ENCODE measurements at places on chromosomes 4 and X.

DNA sequence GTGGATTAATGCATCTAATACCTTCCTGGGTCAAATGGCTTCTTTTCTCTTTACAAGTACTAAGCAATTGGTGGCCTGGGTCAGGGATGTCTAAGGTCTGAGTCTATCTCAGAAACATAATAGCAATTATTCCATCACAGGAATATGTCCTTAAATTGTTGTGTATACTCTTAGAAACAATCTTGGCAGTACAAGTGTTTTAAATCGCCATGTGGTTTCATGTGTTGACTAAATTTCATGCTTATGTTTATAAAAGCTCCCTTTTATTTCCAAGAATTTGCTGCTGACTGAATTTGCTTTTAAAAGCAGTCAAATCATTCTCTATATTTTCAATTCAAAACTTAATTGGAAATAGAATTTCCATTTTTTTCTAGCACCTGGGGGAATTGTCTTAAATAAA lies 125.3 kb upstream of the PACRGL start:
- DNase-seq: no peak

- DNase-seq: no peak
Observed at GRCh38 chr4:169220447-169220846, 50.3 kb downstream of the SH3RF1 start.

DNA sequence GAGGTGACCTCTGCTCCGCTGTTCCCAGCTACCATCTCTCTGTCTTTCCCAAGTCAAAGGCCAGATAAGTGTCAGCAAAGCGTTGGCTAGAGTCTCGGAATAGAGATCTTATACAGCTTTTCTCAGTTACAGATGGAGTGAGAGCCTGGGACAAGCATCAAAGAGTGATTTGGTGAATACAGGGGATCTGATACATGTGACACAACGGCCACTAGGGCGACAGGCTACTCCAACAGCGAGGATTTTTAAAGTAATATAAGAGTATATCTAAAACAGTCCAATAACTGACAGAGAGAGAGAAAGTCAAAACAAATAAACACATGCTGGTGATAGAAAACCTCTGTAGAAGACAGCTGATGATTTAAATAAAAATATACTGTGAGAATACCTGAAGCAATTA lies 433.1 kb upstream of the SMIM31 start:
- no peak for DNase-seq

DNA sequence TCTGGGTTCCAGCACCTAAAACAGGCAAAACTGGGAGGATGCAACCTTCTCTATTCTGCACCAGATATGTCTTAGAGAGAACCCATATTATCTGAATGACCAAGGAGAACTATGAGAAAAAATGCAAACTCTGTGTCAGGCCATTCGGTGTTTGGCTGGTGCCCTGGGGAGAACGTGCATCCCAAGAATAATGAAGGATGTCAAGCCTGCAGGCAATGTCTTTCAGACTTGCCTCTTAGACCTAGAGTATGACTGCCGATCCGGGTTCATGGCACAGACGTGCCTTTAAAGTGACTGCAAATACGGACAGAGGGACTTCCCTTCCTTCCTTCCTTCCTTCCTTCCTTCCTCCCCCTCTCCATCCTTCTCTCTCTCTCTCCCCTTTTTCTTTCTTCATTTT lies 6.9 kb downstream of the XAGE1B start:
- no peak for DNase-seq

- no peak for DNase-seq
Observed at GRCh38 chr4:52317981-52318380, 266.9 kb downstream of the SPATA18 start.

DNA sequence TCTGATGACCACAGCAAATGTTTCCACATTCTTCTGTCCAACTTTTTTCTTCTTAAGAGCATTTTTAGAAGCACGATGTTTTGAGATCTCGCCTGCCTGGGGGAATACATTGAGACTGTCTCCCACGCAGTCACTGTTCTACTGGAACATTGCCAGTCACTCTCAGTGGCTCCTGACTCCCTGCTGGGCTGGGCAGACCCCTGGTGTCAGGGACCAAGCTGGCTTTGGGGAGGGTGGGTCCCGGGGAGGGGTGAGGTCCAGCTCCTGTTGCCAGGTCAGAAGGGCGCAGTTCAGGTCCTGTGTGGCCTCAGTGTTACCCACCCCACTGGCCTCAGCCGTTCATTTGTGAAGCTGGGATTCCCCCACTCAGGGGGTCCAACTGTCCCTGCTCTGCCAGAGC lies 18.9 kb upstream of the ABLIM2 start:
- no peak for DNase-seq

GRCh38 chrX:133541021-133541420 lies 125.7 kb upstream of the GPC4 start:
- no peak for DNase-seq

DNA sequence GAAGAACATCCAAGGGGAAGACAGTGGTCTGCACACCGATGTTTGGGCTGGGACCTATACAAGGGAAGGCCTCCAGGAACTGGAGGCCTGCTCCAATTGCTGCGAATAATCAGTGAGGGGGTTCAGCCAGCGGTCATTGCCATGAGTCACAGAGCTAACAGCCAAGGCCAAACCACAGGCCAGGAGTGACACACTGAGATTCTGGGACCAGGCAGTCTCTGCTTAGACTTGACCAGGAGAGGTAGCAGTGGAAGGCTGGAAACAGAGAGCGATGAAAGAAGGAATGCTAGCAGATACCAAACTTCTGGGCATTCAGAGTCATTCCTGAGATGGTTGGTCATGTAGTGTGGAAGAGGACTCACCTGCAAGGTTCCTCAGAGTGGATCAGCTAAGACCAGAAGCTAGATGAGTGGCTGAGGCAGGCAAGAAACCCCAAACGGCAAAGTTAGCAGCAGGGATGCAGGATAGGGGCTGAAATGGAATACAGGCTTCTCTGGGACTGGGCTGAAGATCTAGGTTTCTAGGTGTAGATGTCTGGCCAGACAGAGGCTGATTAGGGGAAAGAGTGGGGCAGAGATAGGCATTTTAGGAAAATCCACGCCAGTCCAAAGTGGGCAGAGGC lies 54.7 kb downstream of the CNGA2 start:
- peak; percentile 9 for DNase-seq

DNA sequence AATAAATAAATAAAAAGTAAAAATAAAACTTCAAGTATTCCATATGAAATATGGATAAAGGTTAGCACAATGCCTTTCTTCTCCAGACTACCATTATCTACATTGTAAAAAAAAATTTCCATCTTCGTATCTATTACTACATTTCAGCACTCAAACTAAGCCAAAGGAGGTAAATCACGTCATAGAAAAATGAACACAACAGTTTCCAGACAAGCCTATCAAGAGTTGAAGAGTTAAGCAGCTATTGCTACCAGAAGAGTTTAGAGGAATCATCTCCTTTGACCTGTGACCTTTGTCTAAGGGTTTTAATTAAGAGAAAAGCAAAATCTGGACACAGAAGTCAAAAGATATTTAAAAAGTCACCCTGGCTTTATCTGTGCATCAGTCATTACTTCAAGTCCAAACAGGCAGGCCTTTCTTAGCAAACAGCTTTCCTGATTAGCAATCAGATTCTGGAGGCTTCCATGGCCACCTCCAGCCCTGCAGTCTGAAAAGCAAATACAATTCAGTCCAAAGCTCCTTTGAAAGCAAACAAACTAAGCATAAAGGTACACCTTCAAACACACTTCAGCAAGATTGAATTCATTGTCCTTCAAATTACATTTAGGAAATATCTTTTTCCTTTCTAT lies 82.2 kb downstream of the APBB2 start:
- no peak for DNase-seq

GRCh38 chr4:27357283-27357682 lies 496.6 kb downstream of the STIM2 start:
- DNase-seq: no peak

GRCh38 chrX:74438764-74439163 lies 17.5 kb downstream of the SLC16A2 start:
- DNase-seq: no peak

GRCh38 chrX:104118765-104119164 lies 6.4 kb downstream of the ZCCHC18 start:
- DNase-seq: no peak

GRCh38 chr4:6955261-6955911 lies 45.8 kb downstream of the TBC1D14 start:
- no peak for DNase-seq

DNA sequence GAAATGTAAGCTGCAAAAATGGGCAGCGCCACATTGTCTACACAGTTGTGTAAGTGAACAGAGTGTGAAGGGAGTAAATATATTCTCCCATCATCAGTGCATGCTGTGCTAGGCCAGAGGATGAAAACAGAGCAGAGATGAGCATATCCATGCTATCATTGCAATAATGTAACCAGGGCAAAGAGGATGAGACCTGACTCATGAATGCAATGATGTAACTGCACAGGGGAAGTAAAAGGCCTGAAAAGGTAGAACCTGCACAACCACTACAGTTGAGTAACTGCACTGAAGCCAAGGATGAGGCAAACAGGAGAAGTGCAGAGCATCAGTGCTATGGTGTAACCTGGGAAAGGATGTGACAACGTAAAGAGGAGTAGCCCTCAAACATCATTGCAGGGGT lies 220.4 kb upstream of the FAM47C start:
- no peak for DNase-seq

DNA sequence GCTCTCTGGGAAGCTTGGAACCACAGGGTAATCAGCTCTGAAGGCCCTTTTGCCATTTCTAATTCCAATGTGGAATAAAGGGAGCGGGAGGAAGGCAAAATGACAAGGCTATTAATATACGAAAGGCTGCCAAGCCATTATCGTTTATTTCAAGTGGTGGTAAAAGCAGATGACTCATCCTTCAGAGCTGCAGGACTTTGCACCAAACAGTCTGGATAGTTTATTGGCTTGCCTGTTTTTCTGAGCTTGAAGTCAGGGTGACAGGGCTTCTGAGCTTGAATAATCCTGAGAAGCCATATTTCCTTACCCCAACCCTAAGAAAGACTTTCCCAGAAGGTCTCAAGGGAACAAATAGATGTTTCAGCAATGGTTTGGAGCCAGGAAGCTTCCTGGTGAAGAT lies 7.7 kb upstream of the GABRE start:
- DNase-seq: peak; percentile 65

GRCh38 chrX:38839277-38839676 lies 38.0 kb downstream of the MID1IP1 start:
- no peak for DNase-seq

DNA sequence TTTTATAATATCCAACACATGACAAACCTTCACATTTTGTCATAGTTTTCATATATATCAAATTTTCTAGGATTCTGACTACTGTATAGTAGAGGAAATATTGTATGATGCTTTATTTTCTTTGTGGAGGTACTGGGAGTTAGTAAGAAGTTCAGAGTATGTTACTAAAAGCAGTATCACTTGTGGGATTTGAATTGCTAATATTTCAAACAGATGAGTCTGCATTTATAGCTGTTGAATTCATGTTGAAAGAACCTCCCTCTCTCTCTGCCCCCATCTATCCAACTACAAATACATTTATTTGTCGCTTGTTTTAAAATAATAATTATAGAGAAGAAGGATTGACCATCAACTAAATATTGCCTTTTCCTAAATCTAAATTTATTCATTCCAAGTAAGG lies 29.8 kb upstream of the MAPK10 start:
- no peak for DNase-seq

- no peak for DNase-seq
Observed at GRCh38 chr4:157821814-157822213, 351.0 kb downstream of the GASK1B start.

- no peak for DNase-seq
Observed at GRCh38 chr4:111696505-111696904, 448.7 kb upstream of the FAM241A start.

GRCh38 chr4:80592950-80593349 lies 257.4 kb downstream of the CFAP299 start:
- no peak for DNase-seq

DNA sequence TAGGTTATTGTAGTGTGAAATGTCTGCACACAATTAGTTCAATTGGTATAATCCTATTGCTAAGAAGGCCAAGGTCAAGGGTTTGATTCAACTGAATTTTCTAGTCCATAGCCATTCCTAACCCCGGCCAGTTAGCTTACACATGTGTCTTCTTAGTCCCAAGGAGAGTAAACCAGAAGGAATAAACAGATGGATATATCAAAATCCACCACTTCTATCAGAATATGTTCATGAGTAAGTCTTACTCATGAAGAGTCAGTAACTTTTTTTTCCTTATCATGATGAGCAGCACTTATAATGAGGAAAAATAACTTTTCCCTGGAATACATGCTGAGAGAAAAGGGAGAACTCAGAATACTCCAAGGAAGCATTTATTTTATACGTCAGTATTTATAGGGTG lies 9.5 kb downstream of the HHIP start:
- no peak for DNase-seq

GRCh38 chr4:122873821-122874593 lies 47.4 kb downstream of the FGF2 start:
- peak; percentile 66 for DNase-seq

DNA sequence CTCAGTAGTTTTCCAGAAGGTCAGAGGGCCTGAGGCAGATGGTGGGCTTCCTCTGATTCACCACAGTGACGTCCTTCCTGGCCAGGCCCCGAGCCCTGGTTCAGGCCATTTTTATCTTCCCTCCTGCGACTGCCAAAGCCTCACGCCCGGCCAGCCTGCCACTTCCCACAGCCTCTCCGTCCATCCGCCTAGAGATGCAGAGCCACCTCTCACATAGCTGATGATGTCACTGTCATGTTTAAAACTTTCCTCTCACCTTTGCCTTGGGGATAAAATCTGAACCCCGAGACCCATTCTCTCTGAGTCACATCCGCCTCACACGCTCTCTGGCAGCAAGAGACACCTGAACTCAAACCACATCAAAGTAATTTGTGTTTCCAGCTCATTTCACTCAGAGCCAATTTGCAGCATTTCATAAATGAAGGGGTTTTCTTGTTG lies 175.3 kb downstream of the QDPR start:
- no peak for DNase-seq

- DNase-seq: no peak
Observed at GRCh38 chr4:151035328-151035727, 20.2 kb upstream of the LRBA start.

- DNase-seq: no peak
Observed at GRCh38 chr4:186012071-186012470, 56.9 kb upstream of the TLR3 start.

- DNase-seq: no peak
Observed at GRCh38 chrX:84216406-84216805, 28.4 kb upstream of the RPS6KA6 start.

Data from fibroblast of skin of left biceps (primary cell).